Right hindlimb (tissue), 1 donor: ENCODE measurements at places on chromosomes 16 and 17.

DNA sequence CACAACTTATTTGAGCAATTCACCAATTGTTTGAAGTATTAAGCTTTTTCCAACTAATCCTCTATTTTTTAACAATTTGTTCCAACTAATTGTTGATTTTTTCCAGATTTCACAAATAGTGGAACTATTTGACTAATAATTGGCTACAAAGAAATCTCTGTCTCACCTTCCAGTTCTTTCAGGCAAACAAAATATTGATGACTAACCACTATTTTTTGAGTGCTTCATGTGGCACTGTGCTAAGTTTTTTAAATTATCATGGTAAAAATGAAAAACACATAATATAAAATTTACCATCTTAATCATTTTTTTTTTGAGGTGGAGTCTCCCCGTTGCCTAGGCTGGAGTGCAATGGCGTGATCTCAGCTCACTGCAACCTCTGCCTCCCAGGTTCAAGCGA, 24.6 kb upstream of the GRIN2A start:
- no peak for DNase-seq

GRCh38 chr16:1056196-1056595, 16.4 kb upstream of the SSTR5 start:
- no peak for DNase-seq

DNA sequence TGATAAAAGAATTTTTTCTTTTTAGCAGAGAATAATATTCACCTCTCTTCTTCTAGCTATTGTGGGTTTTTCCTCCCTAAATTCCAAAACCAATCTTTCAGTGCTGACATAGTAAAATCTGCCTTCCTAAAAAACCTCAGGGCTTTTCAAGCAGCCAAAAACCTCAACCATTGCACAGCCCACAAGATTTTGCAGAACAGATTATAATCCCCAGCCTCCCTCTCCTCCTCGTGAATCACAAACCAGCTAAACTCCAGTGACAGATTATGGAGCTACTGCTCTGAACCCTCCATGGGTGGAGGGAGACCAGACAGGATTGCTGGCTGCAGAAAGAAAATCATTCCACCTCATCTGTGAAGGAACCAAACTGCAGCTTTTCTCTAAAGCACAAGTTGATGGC, 341.6 kb downstream of the SOX9 start:
- no peak for DNase-seq

- peak; percentile 86 for DNase-seq
These were observed at the start of gene MLLT6 for GRCh38 chr17:38704606-38705522. Gene MLLT6, plus strand, starts transcription at chr17:38705273. Its CDS starts 360 bp downstream, at chr17:38705633.

DNA sequence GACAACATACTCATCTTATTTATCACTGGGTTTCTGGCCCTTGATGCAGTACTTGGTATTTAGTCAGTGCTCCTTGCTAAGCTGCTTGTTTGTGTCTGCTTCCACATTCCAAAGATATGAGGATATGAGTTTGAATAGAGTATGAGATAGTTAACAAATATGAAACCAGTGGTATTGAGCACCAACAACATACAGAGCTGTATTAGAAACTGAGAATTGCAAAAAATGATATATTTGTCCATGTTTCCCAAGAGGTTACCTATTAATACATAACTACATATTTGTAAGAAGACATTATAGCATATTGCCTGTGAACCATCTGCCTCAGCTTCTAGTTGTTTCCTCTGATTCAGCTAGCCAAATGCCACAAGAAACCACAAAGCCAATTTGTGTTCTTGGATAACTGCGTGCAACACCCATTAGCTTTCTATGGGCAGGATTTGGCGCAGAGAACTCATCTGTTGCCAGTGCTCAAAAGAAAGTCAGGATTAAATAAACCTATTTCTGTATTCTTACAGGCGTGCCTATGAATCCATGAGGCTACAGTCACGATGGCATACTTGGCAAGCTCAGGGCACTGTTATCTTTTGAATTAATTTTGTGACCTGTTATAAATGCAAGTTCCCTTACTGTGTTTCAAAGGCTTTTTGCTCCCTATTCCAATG, 194.4 kb downstream of the MAP2K6 start:
- no peak for DNase-seq

- no peak for DNase-seq
These were observed 2.1 kb upstream of the CACNG1 start for GRCh38 chr17:67041941-67042899.
